ENCODE measurements at places on chromosomes 4 and X.

- no peak for DNase-seq
These were observed 128.7 kb upstream of the GALNT7 start for GRCh38 chr4:173039617-173040577.

DNA sequence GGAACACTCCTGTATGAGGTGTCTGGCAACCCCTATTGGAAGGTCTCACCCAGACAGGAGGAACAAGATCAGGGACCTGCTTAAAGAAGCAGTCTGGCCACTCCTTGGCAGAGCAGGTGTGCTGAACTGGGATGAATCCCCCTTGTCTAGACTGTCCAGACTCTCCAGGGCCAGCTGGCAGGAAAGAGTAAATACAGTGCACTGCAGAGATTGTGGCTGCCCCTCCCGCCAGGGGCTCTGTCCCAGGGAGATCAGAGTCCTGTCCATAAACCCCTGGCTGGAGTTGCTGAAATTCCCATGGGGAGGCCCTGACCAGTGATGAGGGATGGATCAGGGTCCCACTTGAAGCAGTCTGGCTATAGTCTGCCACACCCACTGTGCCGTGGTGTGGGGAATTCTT lies 17.7 kb downstream of the STPG2 start:
- no peak for DNase-seq

- DNase-seq = no peak
These were observed 166.1 kb upstream of the KLF8 start for GRCh38 chrX:56066016-56066415.

DNA sequence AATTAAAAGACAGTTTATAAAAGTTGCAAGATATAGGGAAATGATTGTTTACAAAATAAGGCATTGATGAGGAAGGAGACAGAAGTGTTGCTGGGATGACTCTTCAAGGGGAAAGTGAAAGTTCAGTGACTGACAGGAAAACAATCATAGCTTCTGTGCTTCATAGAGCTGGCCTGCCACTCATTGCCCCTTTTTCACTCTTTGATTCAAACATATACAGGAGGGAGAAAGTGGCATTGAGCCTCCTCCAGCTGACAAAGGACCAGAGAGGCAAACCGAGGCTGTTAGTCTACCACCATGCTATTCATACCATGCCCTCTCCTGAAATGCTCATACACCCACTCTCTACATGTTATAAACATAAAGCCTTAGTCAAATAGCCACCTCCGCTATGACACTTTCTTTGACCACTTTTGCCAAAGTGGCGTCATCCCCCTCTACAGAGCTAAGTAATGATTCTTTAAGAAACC lies 79.2 kb upstream of the ATOH1 start:
- no peak for DNase-seq

- DNase-seq = no peak
These were observed 11.9 kb downstream of the HTT-AS start for GRCh38 chr4:3062471-3062870.

- no peak for DNase-seq
These were observed 34.1 kb downstream of the TNIP2 start for GRCh38 chr4:2722033-2722432.

GRCh38 chr4:117900832-117901231 lies 133.5 kb upstream of the NDST3 start:
- DNase-seq = no peak

DNA sequence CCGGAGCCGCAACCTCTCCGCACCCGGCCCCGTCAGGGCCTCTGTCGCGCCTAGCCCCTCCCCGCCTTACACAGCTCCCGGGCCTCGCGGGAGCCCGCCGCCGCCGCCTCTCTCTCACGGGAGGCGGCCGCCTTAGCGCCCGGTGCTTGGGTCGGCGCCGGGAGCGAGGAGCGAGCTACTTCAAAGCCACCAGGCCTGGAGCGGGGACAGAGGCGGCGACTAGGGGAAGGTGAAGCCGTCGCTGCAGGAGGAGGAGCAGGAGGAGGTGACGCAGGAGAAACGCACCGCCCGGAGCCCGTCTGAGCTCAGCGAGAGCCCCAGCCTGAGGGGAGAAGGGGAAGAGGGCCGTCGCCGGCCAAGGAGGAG lies 250 bp downstream of the USP9X start:
- peak; percentile 52 for DNase-seq

- DNase-seq = no peak
These were observed 22.7 kb upstream of the LEF1 start for GRCh38 chr4:108191269-108191914.

- DNase-seq = no peak
These were observed 28.0 kb downstream of the PDHA2 start for GRCh38 chr4:95867919-95868318.

GRCh38 chr4:5752376-5753184 lies 41.6 kb downstream of the EVC start:
- DNase-seq = no peak

GRCh38 chr4:94359838-94360237 lies 17.2 kb upstream of the HPGDS start:
- no peak for DNase-seq

DNA sequence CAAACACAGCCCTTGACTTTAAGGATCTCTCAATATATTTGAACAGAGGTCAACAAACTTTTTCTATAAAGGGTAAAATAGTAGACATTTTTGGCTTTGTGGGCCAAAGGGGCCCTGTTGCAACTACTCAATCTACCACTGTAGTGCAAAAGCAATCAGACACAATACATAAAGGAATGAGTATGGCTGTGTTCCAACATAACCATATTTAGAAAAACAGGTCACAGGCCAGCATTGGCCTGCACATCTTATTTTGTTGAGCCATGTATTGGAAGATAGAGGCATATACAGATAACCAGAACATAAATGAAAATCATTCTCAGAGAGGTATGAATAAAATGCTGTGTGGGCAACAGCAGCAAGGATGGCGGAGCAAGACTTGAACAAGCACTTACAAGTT lies 49.8 kb downstream of the MID1 start:
- DNase-seq = no peak

DNA sequence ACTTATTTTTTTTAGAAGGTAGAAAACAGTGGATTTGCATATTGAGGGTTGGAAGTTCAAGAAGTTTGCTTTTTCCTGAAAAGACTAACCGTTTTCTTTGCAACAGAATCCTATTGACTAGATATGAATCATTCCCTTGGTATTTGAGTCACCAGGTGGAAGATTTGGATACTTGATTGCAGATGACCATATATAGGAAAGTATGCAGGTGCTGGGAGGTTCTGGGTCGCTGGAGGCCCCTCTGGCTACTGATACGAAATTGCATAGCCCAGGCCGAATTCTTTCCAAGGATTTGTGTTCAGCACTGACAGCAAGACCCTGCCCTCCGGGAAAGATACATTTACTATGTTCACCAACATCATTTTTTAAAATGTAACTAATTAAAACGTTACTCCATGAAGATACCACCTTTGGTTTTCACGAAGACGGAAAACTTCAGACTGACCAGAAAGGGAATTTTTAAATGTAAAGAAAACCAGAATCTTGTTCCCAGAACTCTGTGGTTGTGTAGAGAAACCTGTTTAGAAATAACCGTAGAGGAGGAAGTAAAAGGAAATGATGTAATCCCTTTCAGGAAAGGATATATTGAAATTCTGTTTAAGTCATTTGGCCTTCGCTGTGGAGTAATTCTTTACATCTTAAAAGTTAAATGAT lies 946 bp downstream of the ANXA3 start:
- DNase-seq = no peak

- DNase-seq = no peak
These were observed 78.8 kb downstream of the TET2 start for GRCh38 chr4:105225500-105225899.

DNA sequence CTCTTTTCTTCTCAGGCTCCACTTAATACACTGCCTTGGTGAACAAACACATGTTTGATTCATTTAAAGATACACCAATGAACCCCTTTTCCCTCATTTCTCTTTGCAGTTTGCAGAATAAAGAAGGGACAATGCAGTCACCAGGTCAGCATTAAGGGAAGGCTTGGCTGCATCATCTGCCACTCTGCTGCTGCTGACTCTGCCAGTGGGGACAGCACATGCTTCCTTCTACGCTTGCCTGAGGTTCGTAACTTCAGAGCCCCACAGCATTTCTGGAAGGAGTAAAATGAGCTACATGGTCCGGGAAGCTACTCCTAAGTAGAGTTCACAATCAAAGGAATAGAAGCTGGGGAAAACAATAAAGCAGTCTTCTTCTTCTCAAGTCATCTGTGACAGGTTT lies 178.9 kb upstream of the GATB start:
- DNase-seq = no peak

DNA sequence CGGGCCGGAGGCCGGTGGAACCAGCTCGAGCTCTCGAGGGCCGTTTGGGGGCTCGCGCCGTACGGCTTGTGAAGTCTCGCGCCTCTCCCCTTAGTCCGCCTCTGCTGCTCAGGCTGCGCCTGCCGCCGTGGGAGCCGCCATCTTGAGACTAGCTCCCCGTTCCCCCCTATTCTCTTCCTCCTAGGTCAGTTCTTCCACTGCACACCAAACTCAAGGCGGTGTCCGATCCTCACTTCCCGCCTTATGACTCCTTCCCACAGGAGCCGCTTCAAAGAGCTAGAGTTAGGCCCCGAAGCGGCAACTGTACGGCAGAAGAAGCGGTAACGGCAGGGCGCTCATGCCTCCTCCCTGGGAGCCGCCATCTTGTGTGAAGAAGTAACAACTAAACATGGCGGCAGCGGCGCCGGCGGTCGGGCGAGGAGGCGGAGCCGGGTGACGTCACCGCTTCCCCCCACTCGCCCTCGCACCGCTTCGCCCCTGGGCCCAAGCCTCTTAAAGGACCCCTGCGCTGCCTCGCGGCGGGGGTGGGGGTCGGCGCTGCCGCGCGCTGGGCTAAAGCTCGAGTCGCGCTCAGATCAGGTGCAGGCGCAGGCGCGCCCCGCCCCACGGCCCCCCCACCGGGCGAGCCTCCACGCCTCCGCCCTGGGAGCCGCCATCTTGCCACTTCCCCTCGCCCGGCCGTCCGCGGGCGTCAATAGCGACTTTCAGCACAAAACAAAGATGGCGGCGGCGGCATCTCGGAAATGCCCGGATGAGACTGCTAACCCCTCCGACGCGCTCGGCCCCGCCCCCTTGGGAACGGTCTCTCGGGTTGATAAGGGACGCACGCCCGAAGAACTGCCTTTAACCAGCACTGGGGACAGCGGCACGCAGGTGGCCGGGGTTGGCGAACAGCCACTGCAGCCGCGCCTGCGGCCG lies at the start of gene HCFC1:
Gene HCFC1 (minus strand): TSS at position 369 of the 918 bp plus-strand sequence. CDS start 978 bp downstream, outside the sequence.
- DNase-seq = peak; percentile 87

GRCh38 chr4:17182888-17183287 lies 284.4 kb upstream of the LDB2 start:
- DNase-seq = no peak

DNA sequence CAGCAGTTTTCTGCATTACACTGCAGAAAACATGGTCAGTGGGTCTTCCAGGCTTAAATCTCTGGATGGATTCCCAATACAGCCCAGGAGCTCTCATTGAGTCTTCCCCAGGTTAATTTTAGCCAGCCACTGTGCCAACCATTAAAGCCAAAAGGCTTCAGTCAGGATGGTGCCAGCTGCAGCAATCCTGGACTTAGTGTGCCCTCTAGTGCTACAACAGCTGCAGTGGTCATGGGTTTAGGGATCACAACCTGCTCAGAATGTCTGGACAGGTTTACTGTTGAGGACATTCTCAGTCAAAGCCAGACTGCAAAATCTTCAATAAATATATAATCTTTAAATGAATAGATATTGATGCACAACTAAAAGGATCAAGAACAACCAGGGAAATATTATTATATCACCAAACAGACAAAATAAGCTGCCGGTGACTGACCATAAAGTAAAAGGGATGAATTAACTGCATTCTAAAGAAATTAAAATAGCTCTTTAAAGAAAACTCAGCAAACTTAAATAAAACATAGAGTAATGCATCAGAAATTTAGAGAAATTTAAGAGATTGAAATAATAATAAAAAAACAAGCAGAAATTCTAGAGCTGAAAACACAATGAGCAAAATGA lies 639.9 kb downstream of the SPOCK3 start:
- DNase-seq = no peak

GRCh38 chr4:26784207-26784865 lies 76.3 kb upstream of the STIM2 start:
- no peak for DNase-seq

DNA sequence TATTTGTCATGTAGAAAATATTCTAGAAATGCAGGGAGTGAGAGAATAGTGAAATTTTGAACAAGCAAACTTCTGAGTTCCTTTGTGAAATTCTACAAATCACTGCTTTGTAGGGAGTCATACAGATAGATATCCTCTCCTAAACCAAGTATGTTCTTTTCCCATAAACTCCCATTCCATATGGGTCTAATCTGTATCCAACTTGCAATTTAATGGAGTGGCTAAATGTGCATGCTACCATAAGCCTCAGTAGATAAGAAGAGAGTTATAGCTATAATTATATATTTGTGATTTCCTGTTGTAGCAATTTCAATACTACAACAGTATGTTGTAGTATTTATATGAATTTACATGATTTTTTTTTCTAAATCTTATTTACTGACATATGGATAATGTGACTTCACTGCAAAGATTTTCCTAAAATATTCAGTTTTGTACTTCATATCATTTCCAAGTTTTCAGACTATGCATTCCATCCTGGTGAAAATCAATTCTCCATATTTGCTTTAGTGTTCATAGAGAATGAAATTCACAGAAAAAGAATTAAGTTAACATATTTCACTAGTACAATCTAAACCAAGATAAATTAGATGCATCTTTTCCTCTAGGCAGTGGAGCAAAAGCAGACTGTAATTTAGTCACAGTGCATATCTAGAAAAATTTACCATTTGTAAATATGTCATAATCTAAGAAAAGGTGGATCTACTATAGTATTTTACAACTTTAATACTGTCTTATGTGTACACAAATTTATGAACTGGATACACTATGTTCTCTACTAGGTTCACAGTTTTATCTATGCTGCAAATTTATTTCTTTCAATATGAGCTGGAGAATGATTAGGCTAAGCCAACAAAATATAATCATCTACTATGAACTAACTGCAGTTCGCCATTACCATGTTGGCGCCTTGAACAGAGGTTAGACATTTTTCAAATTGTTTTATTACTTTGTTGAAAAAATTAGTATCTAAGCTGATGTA lies 372.9 kb upstream of the NDST3 start:
- no peak for DNase-seq

GRCh38 chrX:39311646-39312045 lies 510.4 kb downstream of the MID1IP1 start:
- no peak for DNase-seq

GRCh38 chr4:102317459-102317858 lies 27.8 kb downstream of the SLC39A8 start:
- DNase-seq = no peak

- no peak for DNase-seq
These were observed 21.3 kb upstream of the PDGFC start for GRCh38 chr4:156992943-156993342.

DNA sequence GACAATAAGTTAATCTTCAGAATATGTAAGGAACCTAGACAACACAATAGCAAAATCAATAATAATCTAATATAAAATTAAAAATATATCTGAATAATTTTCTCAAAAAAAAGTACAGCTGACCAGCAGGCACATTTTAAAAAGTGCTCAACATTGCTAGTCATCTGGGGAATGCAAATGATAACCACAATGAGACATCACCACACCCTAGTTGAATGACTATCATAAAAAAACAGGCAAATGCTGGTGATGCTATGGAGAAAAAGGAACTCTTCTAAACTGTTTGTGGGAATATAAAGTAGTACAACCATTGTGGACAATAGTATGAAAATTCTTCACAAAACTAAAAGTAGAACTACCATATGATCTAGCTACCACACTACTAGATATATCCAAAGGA lies 956.9 kb upstream of the NDST4 start:
- no peak for DNase-seq
